GM04503 (cell line): ENCODE measurements at places on chromosomes 1 and 21.

DNA sequence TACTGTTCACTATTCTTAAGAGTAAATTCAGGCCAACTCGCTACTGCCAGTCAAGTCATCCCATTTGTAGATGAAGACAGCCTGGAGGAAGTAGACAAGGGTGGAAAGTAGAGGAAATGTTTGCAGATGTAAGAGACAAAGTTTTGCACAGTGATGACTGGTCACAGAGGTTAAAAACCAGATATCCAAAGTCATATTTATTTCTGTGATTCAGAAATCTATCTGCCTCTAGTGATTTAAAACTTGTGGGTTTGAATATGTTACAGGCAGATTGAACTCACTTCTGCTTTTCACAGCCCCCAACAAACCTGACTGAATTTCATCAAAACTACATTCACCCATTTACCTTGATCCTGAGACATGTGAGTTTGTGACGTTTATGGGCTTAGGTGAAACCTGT lies 484.7 kb upstream of the C1orf87 start:
- no peak for DNase-seq

- DNase-seq: no peak
Observed at GRCh38 chr1:239386453-239387303, at the start of gene CHRM3. CHRM3 (plus strand) TSS chr1:239386568; CDS start chr1:239907452, 520,884 bp downstream.

GRCh38 chr21:34023691-34024373 lies 49.5 kb upstream of the MRPS6 start:
- no peak for DNase-seq

DNA sequence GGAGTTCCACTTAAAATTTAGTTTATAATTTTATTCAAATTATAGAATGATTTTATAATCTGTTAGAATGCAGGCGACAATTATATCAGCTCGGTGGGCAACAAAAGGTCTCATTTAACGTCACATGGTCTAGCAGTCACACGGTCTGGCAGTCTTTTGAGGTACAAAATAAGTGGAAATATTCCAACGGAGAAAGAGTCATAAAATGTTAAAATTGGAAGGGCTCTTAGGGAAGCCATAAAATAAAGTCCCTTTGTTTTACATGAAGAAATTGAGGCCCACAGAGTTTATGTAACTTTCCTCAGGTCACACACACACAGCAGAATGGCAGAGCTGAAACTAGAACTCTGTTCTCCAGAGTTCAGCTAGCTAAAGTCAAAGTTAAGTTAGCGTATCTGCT lies 84.4 kb upstream of the QSOX1 start:
- DNase-seq: no peak

DNA sequence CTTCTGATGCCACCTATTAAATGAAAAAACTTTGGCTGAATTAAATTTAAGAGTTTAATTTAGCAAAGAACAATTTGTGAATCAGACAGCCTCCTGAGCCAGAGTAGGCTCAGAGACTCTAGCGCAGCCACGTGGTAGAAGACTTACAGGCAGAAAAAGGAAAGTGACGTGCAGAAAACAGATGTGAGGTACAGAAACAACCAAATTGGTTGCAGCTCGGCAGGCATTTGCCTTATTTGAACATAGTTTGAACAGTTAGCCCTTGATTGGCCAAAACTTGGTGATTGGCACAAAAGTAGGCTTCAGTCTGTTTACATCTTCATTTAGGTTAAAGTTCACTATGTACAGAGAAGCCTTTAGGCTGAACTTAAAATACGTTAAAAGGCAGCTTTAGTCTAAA lies 22.9 kb downstream of the TCP10L start:
- DNase-seq: peak; percentile 77

DNA sequence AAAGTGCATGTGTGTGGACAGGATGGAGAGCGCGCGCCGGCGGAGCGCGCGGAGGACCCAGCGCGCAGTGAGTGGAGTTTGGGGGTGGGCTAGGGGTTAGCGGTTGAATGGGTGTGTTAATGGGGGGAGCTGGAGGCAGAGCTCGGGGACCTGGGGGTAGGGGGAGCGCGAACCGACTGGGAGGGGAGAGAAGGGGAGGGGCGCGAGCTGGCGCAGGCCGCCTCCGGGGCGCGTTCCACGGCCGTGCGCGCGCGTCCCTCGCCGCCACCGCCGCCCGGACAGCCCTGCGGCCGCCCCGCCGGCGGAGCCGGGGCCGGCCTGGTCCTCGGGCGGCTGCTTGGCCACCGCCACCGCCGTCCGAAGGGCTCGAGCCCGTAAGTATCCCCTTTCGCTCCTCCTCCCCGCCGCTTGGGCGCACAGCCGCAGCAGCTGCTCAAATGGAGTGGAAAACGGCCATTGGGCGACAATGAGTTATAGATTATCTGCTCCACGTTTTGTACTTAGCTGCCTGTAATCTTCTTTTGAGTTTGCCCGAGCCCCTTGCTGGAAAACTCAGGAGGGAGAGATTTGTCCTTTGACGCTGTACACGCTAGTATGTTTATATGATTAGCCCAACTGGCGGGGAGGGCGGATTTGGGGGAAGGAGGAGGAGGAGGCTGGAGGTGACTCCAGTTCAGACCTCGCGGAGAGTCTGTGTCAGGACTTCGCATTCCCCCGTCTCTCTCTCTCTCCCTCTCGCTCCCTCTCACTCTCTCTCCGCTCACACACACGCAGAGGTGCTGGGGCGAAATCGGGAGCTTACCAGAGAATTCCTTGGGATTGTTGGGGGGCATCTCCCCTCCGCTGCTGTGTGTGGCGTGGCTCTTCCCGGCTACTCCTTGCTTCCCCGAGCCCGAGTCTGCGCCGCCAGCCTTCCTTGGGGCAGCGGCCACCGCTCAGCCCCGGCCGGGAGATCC lies at the start of gene ADGRL2:
Gene ADGRL2 (plus strand): TSS at position 240 of the 956 bp plus-strand sequence. CDS start 36,051 bp downstream, outside the sequence.
- peak; percentile 69 for DNase-seq

DNA sequence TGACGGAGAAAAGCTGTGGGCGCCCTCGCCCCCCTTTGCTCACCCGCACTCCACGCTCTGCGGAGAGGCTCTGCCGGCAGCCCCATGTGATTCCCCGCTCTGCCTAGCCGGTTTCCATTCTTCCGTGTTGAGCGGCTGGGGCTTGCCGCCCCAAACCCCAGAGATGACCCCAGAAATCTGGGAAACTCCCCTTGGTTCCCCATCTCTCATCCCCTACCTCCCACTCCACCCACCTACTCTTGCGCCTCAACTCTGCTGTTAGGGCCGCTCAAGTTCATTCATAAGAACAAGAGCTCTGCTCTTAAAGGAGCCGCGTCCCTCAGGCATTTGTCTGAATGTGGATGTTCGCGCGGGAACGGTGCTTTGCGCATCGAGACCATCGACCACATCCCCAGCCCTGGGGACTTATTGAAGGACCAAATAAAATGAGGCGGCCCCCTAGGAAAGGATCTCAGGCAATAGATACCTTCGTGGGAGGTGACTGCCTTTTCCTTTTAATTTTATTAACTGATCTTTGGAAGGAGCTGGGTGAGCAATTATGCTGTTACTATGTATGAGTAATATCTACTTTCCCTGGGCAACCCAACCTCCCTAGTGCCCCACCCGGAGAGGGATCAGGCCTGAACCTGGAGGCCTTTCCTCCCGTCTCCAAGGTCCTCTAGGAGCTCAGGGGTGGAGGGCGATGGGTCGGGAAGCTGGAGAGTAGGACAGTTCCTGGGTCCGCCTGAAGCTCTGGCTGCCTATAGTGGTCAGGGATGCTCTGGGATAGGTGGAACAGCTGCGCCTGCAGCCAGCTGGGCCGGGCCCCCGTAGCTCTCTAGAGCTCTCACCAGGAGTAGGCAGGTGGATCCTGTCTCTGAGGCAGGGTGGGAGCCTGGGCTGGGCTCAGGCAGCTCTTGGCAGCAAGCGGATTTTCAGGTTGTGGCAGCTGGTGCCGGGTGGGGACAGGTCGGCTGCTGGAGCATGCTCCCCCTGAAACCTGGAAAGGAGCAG lies 898 bp downstream of the MFSD2A start:
- peak; percentile 19 for DNase-seq

GRCh38 chr1:78676347-78676982 lies 26.8 kb downstream of the IFI44 start:
- DNase-seq: no peak
